ENCODE measurements at places on chromosomes 13 and 19.

DNA sequence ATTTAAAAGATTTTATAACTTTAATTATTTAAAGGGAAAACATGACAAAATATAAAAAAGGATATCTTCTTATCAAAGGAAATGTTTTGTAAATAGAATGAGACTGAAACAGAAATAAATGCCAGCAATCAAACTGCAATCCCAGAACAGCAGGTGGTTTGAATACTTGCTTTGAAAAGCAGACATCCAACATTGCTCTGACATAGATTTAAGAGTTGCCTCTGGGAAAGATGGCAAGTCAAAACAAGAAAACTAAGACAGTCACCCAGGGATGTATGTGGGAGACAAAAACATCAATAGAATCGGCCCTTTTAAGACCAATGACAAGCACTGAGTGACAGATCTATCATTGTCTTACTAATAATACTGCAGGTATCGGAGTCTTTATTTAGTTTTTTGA, 789.7 kb upstream of the GPC6 start:
- DNase-seq: no peak

DNA sequence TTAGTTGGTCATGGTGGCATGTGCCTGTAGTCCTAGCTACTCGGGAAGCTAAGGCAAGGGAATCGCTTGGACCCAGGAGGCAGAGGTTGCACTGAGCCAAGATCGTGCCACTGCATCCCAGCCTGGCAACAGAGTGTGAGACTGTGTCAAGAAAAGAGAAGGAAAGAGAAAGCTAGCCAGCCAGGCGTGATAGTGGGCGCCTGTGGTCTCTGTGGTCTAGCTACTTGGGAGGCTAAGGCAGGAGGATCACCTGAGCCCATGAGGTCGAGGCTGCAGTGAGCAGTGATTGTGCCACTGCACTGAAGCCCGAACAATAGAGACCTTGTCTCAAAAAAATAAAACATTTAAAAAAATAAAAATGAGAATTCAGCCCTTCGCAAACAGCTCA, 33.3 kb downstream of the TIMM13 start:
- no peak for DNase-seq

DNA sequence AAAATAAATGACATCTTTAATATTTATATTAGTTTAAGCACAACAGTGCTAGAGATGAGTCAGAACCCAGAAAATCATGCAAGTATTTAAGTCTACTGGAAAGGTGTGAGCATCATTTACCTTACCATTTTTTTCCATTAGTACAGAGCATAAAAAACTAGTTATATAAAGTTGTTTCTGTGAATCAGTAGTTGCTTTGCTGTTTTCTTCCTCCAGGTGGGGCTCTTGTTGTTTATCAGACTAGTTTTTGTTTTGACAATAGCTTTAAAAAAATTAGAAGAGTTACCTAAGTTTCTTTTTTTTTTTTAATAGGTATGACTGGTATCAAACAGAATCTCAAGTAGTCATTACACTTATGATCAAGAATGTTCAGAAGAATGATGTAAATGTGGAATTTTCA, 12.7 kb downstream of the SUGT1 start:
- no peak for DNase-seq

DNA sequence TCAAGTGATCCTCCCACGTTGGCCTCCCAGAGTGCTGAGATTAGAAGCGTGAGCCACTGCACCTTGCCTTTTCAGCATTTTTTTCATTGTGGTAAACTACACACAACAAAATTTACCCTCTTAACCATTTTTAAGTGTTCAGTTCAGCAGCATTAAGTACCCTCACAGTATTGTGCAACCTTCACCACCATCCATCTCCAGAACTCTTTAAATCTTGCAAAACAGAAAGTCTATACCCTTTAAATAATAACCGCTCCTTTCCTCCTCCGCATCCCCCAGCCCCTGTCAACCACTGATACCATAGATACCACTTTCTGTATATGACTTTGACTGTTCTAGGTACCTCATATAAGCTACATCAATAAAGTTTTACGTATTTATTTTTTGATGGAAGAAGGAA, 20.8 kb upstream of the CASP14 start:
- no peak for DNase-seq

- DNase-seq: no peak
Observed at GRCh38 chr19:39282021-39282420, 13.8 kb downstream of the IFNL2 start.

- DNase-seq: no peak
Observed at GRCh38 chr19:15976836-15977689, 28.3 kb downstream of the OR10H4 start.

DNA sequence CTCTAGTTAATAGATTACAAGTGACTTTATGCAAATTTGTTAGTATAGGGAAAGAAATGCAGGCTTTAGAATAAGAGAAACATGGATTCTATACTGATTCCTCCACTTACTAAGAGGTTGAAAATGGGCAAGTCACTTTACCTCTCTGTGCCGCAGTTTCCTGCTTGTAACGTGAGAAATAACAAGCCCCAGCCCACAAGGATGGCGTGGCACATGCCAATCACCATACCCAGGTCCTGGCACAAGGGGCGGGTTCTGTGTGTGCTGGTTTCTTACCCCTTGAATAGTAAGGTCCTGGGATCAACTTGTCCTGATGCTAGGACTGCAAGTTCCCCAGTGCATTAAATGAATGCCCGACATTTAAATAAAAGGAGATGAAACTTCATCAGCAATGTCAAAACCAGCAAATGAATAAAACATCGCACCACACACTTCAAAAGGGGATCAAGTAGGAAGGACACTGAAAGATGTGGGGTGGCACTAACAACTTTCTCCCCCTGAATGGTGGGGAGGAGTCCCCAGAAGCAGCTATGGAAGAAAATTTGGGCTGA, 7.9 kb upstream of the SIGLEC9 start:
- DNase-seq: no peak

DNA sequence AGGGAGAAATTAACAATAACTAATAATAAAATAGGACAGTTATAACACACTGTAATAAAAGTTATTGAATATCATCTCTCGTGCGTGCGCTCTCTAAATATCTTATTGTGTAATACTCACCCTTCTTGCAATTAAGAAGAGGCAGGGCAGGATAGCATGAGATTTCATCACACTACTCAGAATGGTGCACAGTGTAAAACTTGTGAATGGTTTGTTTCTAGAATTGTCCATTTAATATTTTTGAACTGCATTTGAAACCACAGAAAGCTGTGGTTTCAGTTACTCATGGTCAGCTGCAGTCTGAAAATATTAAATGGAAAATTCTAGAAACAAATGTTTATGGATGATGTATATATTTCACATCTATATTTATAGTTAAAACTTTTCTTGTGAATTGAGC, 161.1 kb downstream of the DCT start:
- DNase-seq: no peak

- DNase-seq: no peak
Observed at GRCh38 chr19:21587117-21587461, 81.7 kb downstream of the ZNF429 start.

DNA sequence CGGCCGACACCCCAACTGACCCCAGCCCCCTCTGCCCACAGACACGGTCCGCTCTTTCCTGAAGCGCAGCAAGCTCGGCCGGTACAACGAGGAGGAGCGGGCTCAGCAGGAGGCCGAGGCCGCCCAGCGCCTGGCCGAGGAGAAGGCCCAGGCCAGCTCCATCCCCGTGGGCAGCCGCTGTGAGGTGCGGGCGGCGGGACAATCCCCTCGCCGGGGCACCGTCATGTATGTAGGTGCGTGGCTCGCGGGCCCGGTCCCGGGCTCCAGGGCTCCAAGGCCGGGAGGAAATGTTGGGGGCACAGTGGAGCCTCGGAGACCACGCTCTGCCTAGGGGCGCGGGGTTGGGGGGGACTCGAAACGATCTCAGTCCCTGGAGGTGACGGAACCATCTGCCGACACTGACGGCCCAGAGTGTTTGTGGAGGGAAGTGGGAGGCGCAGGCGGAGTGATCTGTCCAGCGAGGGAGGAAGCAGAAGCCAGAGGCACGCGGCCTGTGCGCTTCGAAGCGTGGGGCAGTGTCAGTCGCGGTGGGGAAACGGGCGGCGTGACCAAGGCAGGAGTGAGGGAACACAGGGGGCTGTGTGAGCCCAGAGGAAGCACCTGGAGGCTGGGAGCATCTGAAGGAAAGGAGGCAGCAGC, 6.3 kb downstream of the TBCB start:
- DNase-seq: no peak

- no peak for DNase-seq
Observed at GRCh38 chr13:70856025-70856424, 747.8 kb upstream of the KLHL1 start.

DNA sequence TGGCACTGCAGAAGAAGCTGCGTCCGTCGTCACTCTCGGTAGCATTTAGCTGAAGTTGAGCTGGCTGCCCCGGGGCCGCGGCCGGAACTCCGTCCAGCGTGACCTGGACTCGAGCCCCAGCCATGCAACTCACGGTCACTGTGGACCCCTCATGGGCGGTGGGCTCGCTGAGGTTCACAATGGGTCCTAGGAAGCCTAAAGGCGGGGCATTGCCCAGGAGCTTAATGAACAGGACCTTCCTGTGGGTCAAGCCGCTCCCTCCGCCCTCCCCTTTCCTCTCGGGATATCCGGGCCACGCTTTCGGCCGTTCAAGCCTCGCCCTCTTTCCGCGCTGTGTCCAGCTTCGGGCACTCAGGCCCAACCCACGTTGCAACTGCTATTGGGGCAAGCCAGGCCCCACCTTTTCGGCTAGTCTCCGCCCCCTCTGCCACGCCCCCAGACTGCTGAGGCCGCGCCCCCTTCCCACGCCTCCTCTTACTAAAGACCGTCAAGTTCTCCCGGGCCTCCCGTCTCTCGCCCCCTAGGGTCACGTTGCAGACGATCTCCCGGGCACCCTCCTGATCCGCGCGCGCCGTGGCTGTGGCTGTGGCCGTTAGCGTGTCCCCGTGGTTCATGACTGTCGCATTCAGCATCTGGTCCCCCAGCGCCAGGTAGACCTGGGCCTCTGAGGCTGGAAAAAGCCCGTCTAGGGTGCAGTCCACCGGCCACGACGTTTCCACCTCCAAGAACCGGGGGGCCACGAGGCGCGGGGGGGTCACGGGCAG, 1.4 kb upstream of the RAVER1 start:
- peak; percentile 40 for DNase-seq

DNA sequence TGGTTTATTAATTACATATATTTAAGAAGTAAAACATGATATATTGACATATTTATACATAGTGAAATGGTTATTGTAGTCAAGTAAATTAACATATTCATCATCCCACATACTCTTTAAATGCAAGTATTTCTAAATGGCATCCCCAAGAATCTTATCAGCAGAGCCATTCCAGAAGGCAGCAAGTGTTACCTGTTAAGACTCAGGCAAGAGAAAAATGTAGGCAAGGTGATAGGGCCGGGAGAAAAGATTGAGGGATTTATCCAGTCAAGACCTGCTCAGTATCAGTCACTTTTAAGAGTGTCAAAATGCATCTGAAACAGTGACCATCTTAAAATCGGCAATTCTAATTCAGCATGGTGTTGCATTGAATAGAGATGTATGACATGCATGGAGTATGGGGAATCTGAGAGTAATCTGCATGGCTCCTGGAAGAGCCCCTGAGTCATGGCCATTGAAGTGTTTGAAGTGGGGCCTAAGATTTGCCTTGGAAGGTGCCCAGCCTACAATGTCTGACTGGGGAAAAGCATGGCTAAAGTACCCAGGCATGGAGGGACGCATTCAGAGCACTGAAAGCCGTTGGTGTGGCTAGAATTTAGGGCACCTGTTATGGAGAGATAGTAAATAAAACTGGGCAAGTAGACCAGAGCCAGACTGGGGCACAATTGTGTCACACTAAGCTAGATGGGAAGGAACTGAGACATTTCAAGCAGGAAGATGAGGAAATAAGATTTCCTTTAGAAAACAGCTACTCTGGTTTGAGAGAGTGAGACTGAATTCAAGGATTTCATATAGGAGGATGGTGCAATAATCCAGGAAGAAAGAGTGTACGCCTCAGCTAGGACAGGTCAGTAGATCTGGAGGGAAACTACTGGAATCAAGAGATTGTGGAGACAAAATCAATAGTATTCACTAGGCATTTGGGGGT, 25.0 kb upstream of the C1QTNF9B start:
- no peak for DNase-seq

GRCh38 chr13:113365971-113366588, 2.1 kb upstream of the GRTP1 start:
- no peak for DNase-seq

DNA sequence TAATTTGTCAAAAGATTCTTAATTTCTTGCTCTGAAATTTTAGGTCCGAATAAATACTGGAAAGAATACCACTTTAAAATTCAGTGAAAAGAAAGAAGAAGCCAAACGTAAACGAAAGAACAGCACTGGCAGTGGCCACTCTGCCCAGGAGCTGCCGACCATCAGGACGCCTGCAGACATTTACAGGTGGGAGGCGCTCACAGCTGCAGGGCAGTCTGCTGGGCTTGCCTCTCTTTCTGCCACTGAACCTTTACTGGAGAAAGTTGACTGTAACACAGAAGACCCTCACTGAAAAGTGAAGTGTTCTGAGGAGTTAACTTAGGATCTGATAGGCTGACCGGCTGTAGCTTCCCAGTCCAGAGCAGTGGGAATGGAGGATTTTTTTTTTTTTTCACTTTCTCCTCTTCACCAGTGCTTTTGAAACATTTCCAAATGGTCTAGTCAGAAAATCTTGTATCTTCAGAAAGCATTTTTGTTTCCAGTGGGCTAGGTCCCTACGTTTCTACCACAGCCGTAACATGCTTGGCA, 69.1 kb downstream of the URI1 start:
- DNase-seq: no peak

DNA sequence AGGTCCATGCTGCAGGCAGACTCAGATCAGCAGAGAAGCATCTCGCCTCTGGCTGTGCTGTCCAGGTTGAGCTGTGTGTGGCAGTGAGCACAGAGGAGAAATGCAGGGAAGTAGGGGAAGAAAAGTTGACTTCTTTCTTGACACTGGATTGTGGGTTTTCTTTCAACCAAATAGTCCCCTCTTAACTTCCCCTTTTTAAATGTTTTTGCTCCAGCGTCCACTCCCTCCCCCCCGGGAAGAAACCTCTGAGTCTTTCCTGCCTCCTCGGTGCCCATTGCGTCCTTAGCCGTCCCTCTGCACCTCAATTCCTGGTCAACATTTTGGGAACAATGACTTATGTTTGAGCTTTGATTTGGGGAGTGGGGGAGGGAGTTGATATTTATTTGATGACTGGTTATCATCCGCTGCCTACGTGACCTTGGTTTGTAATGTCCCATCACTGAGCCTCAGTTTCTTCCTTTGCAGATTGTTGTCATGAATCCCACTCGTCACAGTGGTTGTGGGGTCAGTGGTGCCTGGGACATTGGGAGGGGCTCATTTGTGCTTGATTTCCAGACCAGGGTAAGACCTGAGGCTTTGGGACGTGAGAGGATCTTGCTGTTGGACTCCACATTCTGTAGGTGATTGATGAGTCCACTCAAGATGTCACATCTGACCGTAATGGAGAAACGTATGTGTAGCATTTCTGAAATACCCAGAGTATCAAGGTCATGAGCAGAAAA, at the start of gene LILRB2:
LILRB2 (minus strand) TSS at position 104 of the 722 bp plus-strand sequence. CDS start 614 bp downstream, outside the sequence.
- DNase-seq: no peak

- DNase-seq: no peak
Observed at GRCh38 chr13:99124794-99125316, 75.8 kb upstream of the UBAC2 start.

Data from stimulated activated CD8-positive, alpha-beta memory T cell treated with anti-CD3 and anti-CD28 coated beads, Interleukin-4, amount 100 ng/mL, for 24 hours (primary cell).